Stimulated activated CD4-positive, alpha-beta T cell treated with anti-CD3 and anti-CD28 coated beads, Interleukin-1b, Interleukin-23, amount 100 ng/mL, for 24 hours (primary cell): ENCODE measurements at places on chromosomes 16 and 17.

GRCh38 chr17:56009795-56010651 is 143.3 kb upstream of the ANKFN1 start:
- DNase-seq, result no peak

- no peak for DNase-seq
Observed at GRCh38 chr17:66577041-66577440, 257.9 kb upstream of the CACNG5 start.

GRCh38 chr17:78678222-78678557 is 101.0 kb upstream of the DNAH17 start:
- DNase-seq, result no peak

DNA sequence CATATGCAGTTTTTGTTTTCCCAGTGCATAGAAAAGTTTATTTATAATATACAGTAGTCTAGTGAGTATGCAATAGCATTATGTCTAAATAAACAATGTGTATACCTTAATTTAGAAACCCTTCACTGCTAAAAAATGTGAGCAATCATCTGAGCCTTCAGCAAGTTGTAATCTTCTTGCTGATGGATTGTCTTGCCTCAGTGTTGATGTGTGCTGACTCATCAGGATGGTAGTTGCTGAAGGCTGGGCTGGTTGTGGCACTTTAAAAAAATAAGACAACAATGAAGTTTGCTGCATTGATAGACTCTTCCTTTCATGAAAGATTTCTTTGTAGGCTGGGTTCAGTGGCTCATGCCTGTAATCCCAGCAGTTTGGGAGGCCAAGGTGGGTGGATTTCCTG is 13.9 kb upstream of the CAPNS2 start:
- no peak for DNase-seq

DNA sequence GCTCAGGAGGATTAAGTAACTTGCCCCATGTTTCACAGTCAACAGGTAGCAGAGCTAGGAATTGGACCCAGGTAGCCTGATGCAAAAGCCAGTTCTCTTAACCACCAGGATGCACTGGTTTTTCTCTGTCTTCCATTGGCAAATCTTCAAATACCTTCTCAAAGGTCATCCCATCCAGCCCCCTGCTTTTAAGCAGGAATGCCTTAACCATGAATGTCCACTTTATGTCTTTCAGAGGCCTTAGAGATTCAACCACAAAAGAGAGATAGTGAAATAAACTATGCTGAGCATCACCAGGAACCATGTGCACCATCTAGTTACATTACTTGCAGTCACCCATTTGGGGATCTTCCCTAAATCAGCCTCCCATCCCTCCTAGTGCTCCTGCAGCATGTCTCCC is 94.3 kb downstream of the C17orf67 start:
- DNase-seq, result no peak

DNA sequence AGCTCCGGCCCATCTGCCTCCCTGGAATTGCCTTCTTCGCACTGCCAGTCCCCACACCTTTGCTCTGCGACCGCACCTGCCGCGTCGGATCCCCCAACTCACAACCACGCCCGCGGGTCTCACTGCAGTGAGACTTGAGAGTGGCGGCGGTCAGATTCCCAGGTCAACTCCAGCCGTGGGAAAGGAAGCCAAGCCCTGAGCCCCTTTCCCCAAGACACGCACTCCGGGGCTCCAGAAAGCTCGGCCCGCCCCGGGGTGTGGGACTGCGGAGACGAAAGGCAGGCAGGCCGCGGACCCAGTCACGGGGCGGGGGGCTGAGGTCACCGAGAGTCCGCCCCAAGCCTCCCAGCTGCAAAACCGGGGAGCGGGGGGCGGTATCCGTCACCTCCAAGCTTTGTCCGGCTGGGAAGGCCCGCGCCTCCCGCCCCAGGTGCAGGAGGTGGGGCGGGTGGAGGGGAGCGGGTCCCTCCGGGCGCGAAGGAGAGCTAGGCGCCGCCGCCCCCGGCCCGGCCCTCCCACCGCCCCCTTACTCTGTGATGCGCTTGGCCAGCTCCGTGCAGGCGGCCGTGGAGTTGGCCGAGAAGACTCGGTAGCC is 615 bp downstream of the PRPSAP1 start:
- DNase-seq, result no peak

- DNase-seq, result no peak
Observed at GRCh38 chr17:74745548-74746177, 2.8 kb upstream of the NHERF1 start.

GRCh38 chr16:79664407-79664806 is 63.9 kb upstream of the MAF start:
- DNase-seq, result no peak

GRCh38 chr17:34161690-34162089 is 93.4 kb upstream of the CCL2 start:
- DNase-seq, result no peak

DNA sequence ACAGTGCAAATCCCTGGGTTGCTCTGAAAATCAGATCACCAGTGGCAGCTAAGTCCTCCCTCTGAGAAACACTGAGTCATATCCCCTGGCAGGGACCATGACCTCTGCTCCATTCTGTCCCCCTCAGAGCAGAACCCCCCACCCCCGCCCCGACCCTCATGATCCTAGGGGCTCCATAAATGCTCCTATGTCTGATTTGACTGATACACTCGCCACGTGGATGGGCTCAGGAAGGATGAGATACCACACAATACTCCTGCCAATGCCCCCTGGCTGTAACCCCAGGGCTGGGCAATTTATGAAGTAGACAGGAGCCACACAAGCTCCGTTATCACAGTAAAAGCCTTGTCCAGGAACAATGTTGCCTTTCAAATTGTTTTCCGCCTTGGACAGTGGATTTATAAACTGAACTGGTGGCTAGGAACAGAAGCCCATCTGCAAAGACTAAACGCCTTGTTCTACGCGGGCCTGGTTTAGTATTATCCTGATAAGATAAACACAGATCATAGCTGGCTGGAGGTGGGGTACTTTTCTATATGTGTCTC is 394.8 kb downstream of the SLC39A11 start:
- DNase-seq, result no peak

DNA sequence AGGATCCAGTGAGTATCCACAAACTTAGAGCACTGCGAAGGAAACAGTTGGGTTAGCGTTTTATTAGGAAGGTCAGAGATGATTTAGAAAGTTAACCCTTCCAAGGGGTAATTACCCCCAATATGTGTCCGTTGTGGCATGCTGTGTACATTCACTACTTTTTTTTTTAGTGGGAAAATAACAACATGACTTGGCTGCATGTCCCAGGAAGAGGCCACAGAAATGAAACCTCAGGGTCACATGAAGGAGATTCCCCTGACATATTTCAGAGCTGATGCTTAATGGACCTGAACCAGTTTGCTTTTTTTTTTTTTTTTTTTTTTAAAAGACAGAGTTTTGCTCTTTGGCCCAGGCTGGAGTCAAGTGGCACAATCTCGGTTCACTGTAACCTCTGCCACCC is 167.5 kb downstream of the PRKCA start:
- no peak for DNase-seq

- DNase-seq, result no peak
Observed at GRCh38 chr17:31216031-31216751, 80.8 kb downstream of the OMG start.

DNA sequence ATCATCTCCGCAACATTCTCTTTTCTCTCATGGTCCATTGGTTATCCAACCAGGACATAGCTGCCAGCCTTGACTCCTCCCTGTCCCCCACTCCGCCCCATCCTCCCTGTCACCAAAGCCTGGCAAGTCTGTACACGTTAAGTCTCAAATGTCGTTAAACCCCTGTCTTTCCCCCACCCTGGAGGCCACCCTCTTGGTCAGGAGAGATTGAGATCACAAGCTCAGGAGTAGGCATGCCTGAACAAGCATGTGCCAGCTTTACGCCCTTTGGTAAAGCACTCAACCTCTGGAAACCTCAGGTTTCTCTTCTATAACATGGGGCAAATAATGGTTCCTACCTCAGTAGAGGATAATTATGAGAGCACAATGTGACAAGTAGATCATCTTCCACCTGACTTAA is 38.1 kb upstream of the CCL1 start:
- no peak for DNase-seq

DNA sequence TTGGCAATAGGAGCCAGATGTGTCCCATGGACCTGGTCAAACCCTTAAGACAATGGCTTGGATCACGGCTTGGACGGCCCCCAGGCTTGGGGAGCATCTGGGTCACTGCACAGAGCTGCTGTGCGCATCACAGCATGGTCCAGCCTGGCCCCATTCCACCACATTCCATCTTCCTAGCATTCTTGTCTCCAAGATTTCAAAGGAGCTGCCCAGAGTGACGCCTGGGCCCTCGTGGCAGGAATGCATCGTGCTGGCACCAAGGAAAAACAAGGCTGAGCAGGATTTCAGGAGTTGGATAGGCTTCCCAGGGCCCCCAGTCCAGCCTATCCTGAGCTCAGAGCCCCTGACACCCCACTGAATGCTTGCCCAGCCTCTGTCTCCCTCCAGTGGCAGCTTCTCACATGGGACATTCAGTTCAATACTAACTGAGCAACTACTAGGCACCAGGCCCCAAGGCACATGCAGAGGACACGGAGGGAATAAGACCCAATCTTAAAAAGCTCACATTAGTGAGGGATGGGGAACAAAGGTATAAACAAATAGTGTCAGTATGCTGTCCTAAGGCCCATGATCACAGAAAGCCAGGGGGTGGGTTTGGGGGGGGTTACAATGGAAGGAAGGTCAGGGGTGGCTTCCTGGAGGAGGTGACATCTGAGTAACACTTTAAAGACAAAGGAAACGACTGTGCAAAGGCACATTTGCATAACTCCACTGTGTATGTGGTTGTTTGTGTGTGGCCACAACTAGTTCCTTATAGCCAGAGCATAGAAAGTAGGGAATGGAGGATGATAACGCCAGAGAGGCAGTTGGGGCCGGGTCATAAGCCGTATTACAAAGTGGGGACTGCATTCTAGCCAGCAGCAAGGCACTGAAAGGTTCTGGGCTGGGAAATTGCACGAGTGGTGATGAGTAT is 34.1 kb downstream of the TK2 start:
- DNase-seq, result no peak

DNA sequence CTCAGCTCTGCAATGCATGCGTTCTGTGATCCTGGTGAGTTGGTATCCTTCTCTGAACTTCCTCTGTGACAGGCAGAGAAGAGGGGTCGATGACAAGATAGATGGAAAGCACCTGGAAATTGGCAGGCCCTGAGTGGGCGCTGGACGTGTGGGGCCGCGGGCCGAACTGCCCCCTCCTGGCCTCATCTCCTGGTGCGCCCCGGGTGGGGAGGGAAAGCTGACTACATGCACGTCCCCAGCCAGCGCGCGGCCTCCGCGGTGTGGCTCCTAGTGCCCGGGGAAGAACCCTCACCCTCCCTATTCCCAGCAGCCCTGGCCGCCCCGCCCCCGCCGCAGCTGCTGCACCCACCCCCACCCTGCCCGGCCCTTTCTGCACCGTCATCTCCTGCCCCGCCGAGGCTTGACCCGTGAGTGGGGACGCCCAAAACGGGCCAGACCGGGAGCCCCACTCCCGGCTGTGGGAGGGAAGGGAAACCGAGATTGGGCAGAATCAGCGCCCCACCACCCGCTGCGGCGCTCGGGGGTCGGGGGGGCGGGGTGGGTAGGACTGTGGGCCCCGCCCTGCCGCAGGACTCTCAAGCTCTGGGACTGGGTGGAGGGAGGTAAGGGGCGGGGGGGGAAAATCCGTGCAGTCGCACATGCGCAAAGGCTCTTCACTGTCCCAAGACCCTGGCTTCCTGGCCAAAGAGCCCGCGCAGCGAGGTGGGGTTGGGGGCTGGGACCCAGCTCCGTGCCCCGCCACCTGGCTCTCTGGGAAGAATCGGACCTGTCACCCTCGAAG is at the start of gene NOL3:
NOL3 (plus strand) TSS at position 371 of the 781 bp plus-strand sequence.
- DNase-seq, result no peak

GRCh38 chr16:87041286-87041685 is 275.9 kb downstream of the C16orf95 start:
- no peak for DNase-seq

- no peak for DNase-seq
Observed at GRCh38 chr17:79629548-79630049, 18.7 kb upstream of the RBFOX3 start.

DNA sequence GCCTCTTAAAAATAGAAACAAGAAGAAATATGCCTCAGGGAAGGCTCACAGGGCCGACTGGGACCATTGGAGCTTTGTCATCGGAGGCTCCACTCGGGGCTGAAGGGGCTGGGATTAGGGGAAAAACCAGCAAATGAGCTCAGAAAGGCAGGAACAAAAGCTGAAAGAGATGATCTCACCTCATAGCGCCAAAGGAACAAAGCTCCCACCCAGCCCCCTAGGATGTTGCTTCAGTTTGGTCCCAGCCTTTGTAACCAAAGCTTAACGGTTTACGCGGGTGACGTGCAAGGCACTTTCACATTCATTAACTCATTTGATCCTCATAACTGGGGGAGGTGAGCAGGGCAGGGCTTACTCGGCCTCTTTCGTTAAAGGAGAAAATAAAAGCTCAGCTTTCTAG is 168.5 kb upstream of the DYNLRB2 start:
- DNase-seq, result no peak
